ENCODE measurements at places on chromosomes 13 and 19.

DNA sequence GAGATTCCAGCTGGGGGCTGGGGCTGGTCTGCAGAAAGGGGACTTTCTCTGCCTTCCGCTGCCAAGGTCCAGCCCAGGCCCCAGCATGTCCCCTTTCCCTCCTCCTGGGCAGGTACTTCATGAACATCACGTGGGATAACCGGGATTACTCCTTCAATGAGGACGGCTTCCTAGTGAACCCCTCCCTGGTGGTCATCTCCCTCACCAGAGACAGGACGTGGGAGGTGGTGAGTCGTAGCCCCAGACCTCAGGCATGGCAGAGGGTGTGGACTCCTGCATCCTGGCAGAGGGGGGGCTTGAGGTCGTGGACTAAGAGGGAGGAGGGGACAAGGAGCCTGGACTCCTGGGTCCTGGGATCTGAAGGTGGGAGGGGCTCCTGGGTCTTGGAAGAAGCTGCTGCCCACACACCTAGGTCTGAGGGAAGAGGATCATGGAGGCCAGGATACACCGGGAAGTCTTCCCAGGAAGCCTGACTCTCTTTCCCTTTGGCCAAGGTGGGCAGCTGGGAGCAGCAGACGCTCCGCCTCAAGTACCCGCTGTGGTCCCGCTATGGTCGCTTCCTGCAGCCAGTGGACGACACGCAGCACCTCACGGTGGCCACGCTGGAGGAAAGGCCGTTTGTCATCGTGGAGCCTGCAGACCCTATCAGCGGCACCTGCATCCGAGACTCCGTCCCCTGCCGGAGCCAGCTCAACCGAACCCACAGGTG, 20.6 kb downstream of the GRIN2D start:
- peaks cover 24% of the 10 kb centered on the region for H3K4me1 ChIP-seq
- no peaks in the 10 kb centered on the region for H3K36me3 ChIP-seq
- H3K4me3 ChIP-seq = no peak overlapping the region
- DNase-seq = no peak

- peaks cover 65% of the 10 kb centered on the region for H3K4me1 ChIP-seq
- H3K4me3 ChIP-seq = peak overlapping the region; percentile 80
- no peak for DNase-seq
- peak overlapping the region; percentile 71 for H3K27ac ChIP-seq
- H3K36me3 ChIP-seq = peaks cover 9% of the 10 kb centered on the region
- peaks cover 30% of the 10 kb centered on the region for H3K27me3 ChIP-seq
These were observed 110.0 kb downstream of the KCNRG start for GRCh38 chr13:50125304-50125553.

DNA sequence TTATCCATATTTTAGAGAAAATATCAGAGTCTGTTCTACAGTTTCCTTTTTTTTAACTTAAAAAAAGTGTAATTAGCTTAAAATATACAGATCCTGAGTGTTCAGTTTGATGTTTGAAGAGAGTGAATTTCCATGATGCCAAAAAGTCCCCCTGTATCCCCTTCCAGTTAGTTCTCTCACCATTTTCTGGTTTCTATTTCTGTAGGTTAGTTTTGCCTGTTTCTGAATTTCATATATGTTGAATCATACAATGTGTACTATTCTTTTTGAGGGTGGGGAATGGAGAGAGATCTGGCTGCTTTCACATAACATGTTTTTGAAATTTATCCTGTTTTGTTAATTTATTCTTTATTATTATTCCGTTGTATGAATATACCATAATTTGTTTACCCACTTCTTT, 95.9 kb downstream of the PDS5B start:
- H3K4me1 ChIP-seq = peaks cover 12% of the 10 kb centered on the region
- no peak overlapping the region for H3K4me3 ChIP-seq
- H3K27me3 ChIP-seq = no peaks in the 10 kb centered on the region
- no peak for DNase-seq
- H3K27ac ChIP-seq = no peak overlapping the region

DNA sequence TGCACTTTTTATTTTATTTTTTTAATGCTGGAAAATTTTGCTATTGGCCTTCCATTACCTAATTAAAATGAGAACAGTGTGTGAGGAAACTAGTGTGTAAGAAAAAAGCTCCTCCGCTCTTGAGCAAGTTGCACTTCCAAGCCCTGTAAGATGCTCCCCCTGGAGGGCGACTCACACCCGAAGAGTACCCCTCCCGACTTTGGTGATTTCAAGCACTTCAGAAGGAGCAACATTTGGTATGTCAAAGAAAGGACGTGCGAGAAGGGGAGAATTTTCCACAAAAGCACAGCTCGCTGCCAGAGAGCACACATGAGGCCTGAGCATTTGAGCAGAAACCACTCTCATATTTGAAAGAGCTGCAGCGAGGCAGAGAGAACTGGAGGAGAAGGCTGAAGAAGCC, 504.4 kb downstream of the FGF9 start:
- H3K27me3 ChIP-seq = no peaks in the 10 kb centered on the region
- H3K4me3 ChIP-seq = no peak overlapping the region
- H3K27ac ChIP-seq = no peak overlapping the region

DNA sequence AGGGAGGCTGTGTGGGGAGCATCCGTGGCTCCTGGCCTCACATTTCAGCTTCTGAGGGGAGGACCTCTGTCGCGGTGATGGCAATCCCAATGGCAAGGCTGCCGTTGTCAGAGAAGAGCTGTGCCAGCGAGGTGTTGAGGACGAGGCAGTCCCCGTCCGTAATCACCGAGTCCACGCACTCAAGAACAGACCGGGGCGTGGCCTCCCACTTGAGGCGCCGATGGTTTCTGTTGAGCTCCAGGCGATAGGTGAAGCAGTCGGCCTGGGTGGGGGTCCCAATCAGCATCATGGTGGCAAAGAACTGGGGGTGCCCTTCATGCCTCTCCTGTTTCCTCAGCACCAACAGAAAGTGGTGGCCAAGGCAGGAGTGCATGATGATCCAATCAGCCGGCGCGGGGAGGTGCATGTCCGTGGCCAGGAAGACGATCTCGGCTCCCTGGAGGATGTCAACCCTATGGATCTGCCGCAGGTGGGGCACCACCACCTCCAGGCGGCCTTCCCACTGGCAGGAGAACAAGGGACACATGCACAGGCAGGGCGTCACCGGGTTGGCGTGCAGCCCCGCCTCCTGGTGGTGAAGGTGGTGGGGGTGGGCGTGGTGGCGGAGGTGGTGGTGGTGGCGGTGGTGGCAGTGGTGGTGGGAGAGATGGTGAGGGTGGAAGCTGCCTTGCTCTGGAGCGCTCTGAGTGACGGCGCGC, 68.1 kb downstream of the SIAH3 start:
- no peak for DNase-seq
- H3K4me3 ChIP-seq = no peak overlapping the region
- no peak overlapping the region for H3K27ac ChIP-seq
- peaks cover 2% of the 10 kb centered on the region for H3K4me1 ChIP-seq
- no peaks in the 10 kb centered on the region for H3K27me3 ChIP-seq

DNA sequence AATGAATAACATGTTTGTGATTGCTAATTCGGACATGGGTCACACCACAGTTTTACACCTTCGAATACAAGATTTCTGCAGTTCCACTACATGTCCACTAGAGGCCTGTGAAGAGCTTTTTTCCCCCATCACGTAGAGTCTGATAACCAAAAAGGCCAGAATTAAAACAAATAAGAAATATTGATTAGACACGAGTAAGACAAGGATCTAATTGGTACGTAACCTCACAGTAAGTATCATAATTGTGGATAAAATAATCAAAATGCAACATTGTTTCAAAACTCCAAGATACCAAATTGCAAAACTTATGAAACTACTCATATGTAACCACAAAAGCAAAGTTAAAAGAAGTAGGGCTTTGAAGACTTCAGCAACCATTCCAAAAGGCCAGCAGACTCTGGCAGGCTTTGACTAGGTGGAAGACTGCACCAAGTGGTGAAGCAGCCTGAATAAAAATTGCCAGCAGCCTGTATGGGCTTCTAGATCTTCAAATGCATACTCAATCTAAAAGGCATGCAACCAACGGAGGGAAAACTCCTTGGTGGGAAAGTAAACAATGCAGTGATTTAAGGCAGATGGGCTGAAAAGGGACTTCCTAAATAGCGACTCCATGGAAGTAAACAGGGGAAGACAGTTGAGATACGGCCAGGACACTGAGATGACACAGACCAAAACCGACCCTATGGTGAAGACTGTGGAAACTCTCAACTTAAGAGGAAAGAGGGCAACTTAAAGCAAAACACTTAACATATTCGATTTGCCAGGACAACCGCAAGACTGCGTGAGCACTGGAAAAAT, 56.7 kb downstream of the STARD13 start:
- H3K4me1 ChIP-seq = peaks cover 3% of the 10 kb centered on the region
- no peak overlapping the region for H3K27ac ChIP-seq

- DNase-seq = no peak
- peaks cover 51% of the 10 kb centered on the region for H3K4me1 ChIP-seq
- H3K27me3 ChIP-seq = peaks cover 2% of the 10 kb centered on the region
- no peak overlapping the region for H3K27ac ChIP-seq
- H3K36me3 ChIP-seq = no peaks in the 10 kb centered on the region
These were observed 343.2 kb downstream of the KCNRG start for GRCh38 chr13:50358231-50359040.

All from activated naive CD8-positive, alpha-beta T cell treated with anti-CD3 and anti-CD28 coated beads, Interleukin-2, amount 50 U/mL, for 24 hours (primary cell).